ENCODE measurements at places on chromosomes 12 and 14.

DNA sequence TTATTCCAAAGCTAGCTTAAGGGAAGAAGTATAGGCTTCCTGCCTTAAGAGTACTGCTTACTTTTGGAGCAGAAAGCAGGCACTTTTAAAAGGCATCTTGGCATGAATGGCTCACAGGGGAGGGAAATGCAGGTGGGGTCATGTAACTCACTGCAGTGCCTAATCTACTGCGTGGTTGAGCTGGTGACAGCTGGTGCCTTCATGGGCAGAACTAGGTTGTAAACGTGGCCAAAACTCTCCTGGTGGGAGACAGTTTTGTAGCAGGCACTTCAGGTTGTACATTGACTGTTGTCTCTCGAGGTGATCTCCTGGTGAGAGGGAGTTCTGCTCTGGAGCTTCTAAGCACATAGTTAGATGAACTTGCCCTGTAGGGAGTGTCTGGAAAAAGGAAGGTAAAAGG lies 962.5 kb downstream of the DIO2 start:
- no peak for DNase-seq

DNA sequence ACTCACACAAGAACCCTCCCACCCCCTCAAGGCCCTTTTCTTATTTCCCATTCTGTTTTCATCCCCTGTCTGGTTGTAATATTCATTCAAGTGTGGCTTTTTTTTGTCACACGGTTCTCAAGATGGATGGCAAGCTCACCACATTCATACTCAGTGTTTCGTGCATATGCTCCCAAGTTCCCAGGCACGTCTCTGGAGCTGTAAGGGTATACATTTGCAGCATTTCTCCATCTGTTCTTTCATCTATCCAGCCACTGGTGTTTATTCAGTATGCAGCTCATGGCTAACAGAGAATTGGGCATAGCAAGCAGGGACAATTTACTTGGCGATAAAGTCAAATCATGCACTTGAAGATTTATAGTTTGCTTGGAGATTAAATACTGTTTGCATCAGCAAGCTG lies 212.1 kb downstream of the GRIN2B start:
- DNase-seq: no peak

DNA sequence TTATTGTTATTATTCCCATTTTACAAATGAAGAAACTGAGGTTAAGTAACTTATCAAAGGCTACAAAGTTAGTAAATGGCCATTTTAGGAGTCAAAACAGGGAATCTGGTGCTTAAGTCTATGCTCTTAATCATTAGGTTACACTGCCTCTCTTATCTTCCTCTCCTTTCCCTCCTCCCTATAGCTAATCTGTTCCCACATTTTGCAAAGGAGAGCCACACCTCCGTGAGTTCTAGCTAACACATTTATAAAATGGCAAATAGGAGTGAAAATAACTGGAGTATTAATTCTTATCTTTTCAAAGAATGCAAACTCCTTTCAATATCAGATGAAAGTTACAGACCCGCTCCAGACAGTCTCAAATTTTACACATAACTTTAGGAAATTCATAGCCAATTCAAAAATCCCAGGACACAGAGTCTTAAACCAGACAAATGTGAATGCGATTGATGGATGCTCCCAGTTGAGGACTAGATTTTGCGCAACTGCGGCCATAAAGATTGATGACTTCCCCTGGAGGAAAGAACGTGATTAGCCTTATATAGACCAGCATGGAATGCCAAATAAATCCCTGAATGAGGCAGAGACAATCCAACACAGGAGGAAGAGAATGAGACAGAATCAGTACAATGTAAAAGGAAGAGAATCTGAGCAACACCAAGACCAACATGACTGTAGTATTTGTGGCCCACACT lies 225.0 kb upstream of the ARID2 start:
- no peak for DNase-seq

GRCh38 chr12:125331342-125332052 lies 266.3 kb downstream of the AACS start:
- no peak for DNase-seq

GRCh38 chr14:86515195-86515594 lies 985.3 kb downstream of the FLRT2 start:
- DNase-seq: no peak

- DNase-seq: peak; percentile 1
These were observed 16.5 kb downstream of the JAG2 start for GRCh38 chr14:105151838-105152793.

DNA sequence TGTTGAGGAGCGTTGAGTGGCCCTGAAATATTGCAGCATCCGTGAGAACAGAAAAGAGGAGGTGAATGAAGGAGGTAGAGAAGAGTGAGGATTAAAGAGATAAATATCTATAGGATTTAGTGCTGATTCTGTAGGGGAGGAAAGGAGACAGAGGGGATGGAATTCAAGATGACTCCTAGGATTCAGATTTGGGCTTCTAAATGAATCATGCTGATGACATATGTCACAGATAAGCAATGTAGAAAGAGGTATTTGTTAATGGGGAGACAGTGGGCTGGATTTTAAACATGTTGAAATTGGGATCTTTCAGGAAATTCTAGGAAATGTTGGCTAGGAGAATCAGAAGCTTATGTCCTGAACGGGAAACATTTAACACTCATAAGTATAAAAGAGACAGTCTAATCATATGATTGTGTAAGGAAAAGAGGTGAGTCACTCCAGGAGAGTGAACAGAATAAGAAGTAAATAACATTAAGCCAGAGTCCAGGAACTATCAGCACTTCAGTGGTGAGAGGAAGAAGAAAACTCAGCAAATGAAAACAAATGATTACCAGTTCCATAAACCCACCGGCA lies 58.1 kb upstream of the DIO2 start:
- DNase-seq: no peak

DNA sequence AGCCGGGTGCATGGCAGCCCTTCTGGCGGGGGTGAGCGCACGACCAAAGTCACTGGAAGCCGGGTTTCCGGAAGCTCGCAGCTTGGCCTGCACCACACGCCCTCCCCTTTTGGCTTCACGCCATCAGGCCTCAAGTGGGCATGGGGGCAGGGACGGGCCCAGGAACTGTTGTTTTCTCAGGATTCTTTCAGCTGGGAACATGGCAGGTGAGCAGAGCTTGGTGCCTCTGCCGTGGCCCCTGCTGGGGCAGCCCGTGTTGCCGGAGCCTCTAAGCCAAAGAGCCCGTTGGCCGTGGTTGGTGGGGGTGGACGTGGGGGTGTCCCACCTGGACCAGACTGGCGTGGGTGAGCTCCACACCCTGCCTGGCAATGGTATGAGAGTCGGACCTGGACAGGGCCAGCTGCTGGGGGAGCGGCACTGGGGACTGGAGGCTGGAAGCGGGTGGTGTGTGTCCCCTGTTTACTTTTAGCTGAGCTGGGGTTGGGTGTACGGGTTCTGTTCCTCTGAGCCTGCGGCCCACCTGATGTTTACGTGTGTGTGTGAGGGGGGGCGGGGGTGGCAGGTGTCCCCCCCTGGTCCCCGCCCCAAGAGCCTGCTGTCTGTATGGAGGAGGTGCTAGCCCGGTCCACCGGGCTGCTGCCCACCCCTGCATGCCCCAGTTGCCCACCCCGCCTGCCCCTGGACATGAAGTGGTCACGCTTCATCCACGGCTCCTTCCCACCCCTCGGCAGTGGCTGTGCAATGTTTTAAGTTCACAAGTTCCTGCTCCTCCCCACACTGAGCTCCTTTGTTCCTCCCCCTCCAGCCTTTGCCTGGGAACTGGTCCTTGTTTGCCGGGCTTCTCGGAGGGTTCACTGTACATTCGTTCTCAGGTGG lies 28.7 kb upstream of the PLD4 start:
- DNase-seq: no peak

DNA sequence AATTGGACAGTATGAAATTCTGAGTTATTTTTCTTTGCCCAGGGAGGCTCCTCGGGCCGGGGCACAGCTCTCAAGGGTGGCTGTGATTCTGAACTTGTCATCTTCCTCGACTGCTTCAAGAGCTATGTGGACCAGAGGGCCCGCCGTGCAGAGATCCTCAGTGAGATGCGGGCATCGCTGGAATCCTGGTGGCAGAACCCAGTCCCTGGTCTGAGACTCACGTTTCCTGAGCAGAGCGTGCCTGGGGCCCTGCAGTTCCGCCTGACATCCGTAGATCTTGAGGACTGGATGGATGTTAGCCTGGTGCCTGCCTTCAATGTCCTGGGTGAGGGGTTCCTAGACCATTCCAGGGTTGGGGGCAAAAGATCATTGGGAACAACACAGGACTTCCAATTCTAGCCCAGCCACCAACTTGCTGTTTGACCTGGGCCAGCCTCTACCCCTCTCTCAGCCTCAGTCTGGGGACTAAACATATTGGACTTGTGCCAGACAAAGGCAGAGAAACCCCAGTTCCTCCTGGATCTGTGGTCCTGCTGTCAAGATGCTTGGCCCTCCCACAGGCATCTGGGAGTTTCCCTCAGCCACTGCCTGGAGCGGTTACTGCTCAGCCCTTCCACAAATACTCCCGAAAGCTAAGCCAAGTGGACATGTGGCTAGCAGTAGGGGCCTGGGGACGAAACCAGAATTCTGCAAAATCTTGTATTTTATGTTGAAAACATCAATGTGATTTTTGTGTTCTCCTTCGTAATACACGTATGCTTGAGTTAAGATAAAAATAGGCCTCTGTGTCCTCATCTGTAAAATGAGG lies 3.5 kb downstream of the OAS3 start:
- no peak for DNase-seq

- no peak for DNase-seq
These were observed 45.7 kb downstream of the TEAD4 start for GRCh38 chr12:3004655-3005565.

DNA sequence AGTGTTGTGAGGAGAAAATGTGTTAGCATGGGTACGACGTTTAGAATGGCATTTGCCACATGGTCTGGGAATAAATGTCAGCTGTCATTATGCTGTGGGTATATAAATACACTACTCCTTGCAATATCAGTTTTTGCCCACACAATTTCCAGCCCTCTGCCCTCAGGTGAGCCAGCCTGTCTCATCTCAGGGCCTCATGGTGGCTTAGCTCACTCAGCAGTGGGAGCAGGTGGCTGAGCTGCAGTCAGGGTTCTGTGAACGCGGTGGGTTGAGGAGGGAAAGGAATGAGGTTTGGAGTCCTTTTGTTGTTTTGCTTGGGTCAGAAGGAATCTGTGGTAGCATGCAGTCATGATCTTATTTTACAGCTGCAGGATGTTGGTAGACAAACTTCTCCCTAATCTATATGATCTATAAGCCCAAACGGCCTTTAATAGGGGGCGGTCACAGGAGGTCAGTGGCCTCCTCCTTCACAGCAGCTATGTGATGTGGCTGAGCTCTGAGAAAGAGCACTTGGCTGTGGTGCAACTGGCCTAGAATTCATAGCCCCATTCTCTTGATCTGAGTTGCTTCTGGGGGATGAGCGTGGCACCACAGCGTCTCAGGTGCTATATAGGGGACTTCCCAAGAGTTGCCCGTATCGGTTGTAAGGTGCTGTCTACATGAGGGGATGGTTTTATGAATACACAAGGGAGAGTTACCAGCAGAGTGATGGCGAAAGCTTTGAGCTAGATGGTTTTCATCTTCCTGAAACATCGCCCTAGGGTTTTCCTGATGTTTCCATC lies 27.8 kb upstream of the KCNA5 start:
- no peak for DNase-seq

GRCh38 chr14:86824167-86824566 lies 1168.8 kb downstream of the GALC start:
- DNase-seq: no peak

GRCh38 chr14:44988694-44989093 lies 26.7 kb downstream of the TOGARAM1 start:
- DNase-seq: no peak
